Stimulated activated CD4-positive, alpha-beta T cell treated with anti-CD3 and anti-CD28 coated beads, Interleukin-1b, Interleukin-23, amount 100 ng/mL, for 1 hour (primary cell): ENCODE measurements at places on chromosomes 5 and 9.

DNA sequence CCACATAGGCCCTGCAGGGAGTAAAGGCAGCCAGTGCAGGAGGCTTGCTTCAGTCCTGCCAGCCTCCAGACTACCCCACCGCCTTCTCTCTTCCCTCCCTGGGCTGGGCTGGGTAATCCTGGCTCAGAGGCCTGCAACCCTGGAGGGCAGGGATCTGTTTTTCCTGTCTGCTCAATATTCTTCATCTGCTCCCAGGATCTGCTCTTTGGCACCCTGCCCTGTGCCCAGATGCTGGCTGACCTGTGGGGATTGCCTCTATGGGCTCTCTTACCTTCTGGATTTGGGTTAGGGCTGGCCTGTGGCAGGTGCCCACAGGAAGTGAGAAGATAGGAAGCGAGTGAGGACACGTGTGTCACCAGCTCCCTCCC is 7.3 kb upstream of the ANGPTL2 start:
- DNase-seq: no peak

DNA sequence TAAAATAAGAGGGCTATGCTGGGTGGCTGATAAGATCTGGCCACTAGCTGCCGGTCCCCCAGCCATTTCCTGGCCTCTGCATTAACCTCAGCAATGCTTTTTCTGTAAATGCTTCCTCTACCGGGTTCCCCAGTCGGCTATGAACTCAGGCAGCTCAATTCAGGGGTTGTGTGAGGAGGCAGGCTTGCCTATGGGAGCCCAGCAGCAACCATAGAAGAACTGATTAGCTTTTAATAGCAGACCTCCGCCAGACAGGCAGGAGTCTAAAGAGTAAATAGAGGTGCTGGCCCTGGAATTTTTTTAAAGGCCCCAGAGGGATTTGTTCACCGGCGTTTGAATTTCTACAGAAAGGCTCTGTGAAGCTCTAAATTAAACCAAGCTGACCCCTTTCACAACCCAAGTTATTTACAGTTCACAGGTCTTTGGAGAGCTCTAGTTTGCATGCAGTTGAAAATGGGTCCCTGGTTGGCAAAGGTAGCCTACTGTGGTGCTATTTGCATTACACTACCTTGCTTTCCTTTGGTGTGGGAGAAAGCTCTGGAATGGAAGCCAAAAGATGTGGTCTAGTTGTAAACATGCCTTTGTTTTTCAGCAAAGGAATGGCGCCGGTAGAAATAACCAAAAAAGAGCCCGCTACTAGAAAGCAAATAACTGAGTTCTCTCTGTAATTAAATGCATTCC is 289.7 kb upstream of the SEMA6A start:
- DNase-seq: no peak

- DNase-seq: no peak
Measured at GRCh38 chr5:4001004-4001403, 405.4 kb downstream of the IRX1 start.

GRCh38 chr9:129667850-129668249 is 2.4 kb downstream of the PRRX2 start:
- no peak for DNase-seq

GRCh38 chr5:83055166-83055565 is 22.0 kb downstream of the TMEM167A start:
- DNase-seq: no peak

- DNase-seq: no peak
Measured at GRCh38 chr5:176152191-176152929, 85.9 kb upstream of the SIMC1 start.
